ENCODE measurements at places on chromosomes 6 and 20.

DNA sequence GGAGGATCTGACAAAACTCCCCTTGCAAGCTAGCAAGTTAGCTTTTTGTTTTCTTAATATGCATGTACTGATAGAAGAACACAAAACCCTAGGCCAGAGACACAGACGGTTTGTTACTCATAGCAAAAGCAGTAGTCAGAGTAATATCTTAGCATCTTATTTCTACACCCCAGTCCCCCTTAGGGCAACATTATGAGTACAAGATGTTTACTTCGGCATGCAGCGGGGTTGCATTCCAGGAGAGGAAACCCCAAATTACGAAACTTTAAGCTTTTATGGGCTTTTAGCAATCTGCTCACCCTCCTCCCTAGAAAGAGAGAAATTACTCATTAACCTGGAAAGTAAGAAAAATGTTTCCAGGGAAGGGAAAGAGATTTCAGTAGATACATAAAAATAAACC, 1286.9 kb downstream of the EPHA7 start:
- DNase-seq, result no peak

DNA sequence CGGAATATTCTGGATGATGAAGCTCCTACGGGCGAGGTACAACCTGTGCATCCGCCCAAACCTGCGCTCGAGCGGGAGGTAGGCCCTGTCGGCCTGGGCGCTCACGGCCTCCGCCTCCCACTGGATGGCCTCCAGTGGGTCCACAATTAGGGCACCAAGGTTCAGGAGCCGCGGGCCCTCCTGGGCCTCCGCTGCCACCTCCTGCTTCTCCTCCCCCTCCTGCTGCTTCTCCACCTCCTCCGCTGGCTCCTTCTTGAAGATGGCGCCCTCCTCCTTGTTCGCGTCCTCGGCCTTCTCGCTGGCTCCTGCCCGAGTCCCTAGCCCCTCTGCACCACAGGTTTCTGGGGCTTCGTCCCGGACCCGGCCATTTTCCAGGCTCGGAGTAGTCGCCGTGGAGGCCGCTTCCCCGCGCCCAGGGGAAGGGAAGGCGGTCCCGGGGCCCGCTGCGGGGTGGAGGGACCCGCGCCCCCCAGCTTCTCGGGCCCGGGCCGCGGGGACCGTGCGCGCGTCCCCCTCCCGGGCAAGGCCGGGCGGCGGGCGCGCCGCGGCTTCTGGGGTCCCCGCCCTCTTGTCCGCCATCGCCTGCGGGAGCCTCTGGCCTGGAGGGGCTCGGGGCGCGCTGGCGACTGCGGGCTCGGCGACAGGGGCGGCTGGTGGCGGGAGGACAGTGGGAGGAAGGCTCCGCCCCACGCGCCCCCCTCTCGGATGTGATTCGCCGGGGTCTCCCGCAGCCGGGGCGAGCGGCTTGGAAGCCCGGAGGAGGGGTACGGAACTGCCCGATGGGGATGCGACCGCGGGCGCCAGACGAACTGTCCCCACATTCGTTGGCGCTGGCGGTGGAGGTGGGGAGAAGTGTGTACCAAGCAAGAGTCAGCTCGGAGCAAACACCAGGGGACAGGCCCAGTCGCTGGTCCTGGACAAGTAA, 17.6 kb downstream of the PLAGL2 start:
- no peak for DNase-seq

- DNase-seq, result no peak
Observed at GRCh38 chr6:116476002-116476678, 15.0 kb downstream of the CALHM6 start.

DNA sequence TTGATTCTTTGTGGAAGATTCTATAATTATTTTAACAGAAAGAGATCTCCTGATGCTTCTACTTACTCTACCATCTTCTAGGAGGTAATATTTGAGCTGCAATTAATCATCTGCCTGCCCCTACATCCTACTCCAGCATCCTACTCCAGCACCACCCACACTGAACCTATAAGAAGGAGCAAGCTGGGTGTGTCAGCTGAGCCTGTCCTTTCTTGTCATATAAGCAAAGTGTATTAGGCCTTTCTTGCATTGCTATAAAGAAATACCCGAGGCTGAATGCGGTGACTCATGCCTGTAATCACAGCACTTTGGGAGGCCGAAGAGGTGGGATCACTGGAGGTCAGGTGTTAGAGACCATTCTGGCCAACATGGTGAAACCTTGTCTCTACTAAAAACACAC, 84.2 kb upstream of the ARG1 start:
- DNase-seq, result no peak

GRCh38 chr6:147103694-147104093, 100.5 kb upstream of the STXBP5 start:
- no peak for DNase-seq

DNA sequence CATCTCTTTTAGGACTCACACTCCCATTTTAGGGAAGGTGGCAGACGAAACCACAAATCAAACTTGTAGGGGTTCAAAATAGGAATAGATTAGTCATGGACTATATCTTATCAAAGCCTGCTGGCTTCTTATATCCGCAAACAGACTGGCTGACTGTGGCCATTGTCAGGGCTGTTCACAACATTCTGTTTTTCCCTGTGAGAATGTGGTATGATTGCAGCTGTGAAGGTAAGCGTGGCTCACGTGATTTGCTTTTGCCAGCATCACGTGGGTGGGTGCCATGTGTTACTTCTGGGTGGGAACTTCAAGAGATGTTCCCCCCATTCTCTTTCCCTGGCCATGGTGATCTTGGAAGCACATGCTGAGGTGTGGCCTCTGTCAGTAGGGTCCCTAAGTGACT, 5.9 kb downstream of the IP6K3 start:
- no peak for DNase-seq

DNA sequence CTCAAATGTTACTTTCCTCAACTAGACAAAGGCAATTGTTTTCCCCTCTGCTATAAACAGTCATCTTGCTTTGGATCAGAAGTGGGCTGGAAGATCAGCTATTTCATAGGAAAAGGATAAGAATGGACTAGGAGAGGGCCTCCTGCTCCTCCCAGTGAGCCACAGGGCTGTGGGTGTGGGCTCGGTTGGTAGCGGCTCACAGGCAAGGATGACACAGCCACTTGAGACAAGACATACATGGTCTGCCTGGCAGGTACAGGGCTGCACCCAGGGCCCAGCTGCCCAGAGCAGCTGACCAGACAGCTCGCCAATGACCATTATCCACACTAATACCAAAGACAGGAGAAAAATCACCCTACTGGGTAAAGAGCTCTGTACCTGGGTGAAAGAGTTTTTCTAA, 9.0 kb upstream of the SLA2 start:
- DNase-seq, result no peak
